ENCODE measurements at places on chromosomes 3 and 15. TPM values are rescaled to one million over a fixed set of nuclear protein-coding genes. Genes with fewer than 3 reads are reported as not detected.

GRCh38 chr3:8325306-8325705 is 176.3 kb upstream of the LMCD1 start:
- no peak overlapping the region for H3K4me3 ChIP-seq
- peaks cover 24% of the 10 kb centered on the region for H3K4me1 ChIP-seq
- no peak overlapping the region for H3K27ac ChIP-seq
- no peak for DNase-seq

DNA sequence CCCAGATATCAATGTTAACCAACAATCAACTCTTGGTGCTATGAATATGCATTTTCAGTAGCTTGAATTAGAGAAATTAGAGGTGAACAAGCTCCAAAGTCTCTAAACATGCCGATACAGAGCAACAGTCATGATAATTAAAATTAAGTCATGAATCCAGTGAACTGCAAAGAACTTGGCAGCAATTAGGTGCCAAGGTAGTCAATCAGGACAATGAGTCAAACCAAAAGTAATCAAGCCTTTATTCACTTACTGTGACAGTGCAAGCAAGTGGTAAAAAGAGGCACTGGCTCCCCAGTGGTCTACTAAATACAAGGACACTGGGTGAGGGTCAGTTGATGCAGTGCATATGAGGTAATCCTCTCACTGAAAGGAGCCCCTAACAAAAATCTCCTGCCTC is 1.8 kb downstream of the ZNF770 start:
- no peak for DNase-seq
- H3K4me1 ChIP-seq: peaks cover 35% of the 10 kb centered on the region
- peak overlapping the region; percentile 97 for H3K4me3 ChIP-seq
- peak overlapping the region; percentile 96 for H3K27ac ChIP-seq
- H3K27me3 ChIP-seq: no peaks in the 10 kb centered on the region

TPRA1 gene
- total RNA-seq: 26.6 TPM

- no peak overlapping the region for H3K27ac ChIP-seq
- no peaks in the 10 kb centered on the region for H3K36me3 ChIP-seq
- no peaks in the 10 kb centered on the region for H3K4me1 ChIP-seq
- no peak overlapping the region for H3K4me3 ChIP-seq
- DNase-seq: no peak
- peaks cover 13% of the 10 kb centered on the region for H3K27me3 ChIP-seq
These were observed 64.6 kb downstream of the RPN1 start for GRCh38 chr3:128585974-128586373.

- DNase-seq: no peak
- no peak overlapping the region for H3K4me3 ChIP-seq
- no peaks in the 10 kb centered on the region for H3K27me3 ChIP-seq
- no peaks in the 10 kb centered on the region for H3K4me1 ChIP-seq
These were observed 30.1 kb downstream of the SCG5 start for GRCh38 chr15:32671339-32672325.

DNA sequence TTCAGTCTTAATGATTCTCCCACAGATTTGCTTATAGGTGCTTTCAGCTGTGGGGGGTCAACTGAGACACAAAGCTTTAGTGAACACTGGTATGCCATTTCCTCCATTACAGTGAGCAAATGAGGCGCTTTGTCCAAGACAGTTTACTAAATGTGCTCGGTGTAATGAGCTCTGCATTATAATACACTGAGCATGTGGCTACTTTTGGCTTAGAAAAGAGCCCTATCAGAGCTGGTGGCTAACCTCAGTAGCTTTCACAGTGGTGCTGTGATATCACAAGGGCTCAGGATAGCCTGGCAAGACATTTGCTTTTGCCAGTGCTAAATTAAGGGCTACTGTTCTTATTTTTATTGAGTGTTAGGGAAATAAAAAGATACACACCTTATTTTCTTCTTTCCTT is 749.7 kb upstream of the ARPP21 start:
- no peaks in the 10 kb centered on the region for H3K27me3 ChIP-seq
- H3K36me3 ChIP-seq: no peaks in the 10 kb centered on the region
- H3K4me1 ChIP-seq: no peaks in the 10 kb centered on the region
- H3K27ac ChIP-seq: no peak overlapping the region

GRCh38 chr3:164194842-164195241 is 883.5 kb downstream of the SI start:
- H3K4me1 ChIP-seq: no peaks in the 10 kb centered on the region
- no peak for DNase-seq
- H3K27ac ChIP-seq: no peak overlapping the region
- H3K4me3 ChIP-seq: no peak overlapping the region

DNA sequence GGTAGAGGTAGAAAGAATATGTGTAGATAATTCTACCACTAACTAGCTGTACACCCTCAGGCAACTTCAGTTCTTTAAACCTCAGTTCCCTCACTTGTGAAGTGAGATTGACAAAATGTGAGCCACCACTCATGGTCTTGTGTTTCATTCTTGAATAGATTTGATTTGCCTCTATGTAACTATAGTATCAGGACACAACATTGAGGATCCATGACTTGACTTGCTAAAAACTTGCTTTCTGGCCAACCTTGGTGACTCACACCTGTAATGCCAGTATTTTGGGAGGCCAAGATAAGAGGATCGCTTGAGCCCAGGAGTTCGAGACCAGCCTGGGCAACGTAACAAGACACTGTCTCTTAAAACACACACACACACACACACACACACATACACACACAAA is 115.8 kb upstream of the FLNB start:
- H3K36me3 ChIP-seq: peaks cover 5% of the 10 kb centered on the region
- no peak overlapping the region for H3K4me3 ChIP-seq
- DNase-seq: no peak
- H3K27me3 ChIP-seq: no peaks in the 10 kb centered on the region

POLR2H gene
- 166 TPM for total RNA-seq

DNA sequence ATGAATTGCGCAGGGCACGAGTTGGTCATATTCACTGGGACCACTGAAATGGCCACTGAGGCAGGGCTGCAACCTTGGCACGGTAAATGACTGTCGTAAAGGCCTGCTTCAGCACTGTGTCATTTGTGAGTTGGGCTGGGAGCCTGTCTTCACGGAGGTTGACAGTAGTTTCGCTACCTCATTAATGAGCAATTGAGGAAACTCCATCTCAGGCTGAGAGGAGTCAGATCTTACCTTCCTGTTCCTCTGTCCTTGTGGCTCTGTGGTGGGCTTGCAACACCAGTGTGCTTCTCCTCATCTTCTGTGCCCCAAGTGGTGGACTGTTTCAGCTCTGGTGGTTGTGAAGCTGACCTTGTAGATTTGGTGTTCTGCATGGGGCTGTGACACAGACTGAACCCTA is 80.1 kb upstream of the EIF1B start:
- H3K36me3 ChIP-seq: peaks cover 2% of the 10 kb centered on the region
- H3K4me1 ChIP-seq: no peaks in the 10 kb centered on the region
- no peak overlapping the region for H3K27ac ChIP-seq
- DNase-seq: no peak
- H3K4me3 ChIP-seq: no peak overlapping the region
- no peaks in the 10 kb centered on the region for H3K27me3 ChIP-seq

- H3K27ac ChIP-seq: no peak overlapping the region
- H3K4me3 ChIP-seq: no peak overlapping the region
- no peaks in the 10 kb centered on the region for H3K27me3 ChIP-seq
- no peak for DNase-seq
- H3K4me1 ChIP-seq: no peaks in the 10 kb centered on the region
- no peaks in the 10 kb centered on the region for H3K36me3 ChIP-seq
These were observed 307.2 kb downstream of the FEZF2 start for GRCh38 chr3:62065985-62066693.

GRCh38 chr3:157226173-157226847 is 66.4 kb upstream of the CCNL1 start:
- H3K36me3 ChIP-seq: no peaks in the 10 kb centered on the region
- peak overlapping the region; percentile 50 for H3K27ac ChIP-seq
- H3K4me1 ChIP-seq: peaks cover 17% of the 10 kb centered on the region
- no peak overlapping the region for H3K4me3 ChIP-seq

- no peak for DNase-seq
- H3K4me3 ChIP-seq: no peak overlapping the region
- H3K4me1 ChIP-seq: no peaks in the 10 kb centered on the region
- no peaks in the 10 kb centered on the region for H3K36me3 ChIP-seq
- peaks cover 7% of the 10 kb centered on the region for H3K27me3 ChIP-seq
These were observed 378.3 kb upstream of the RGMA start for GRCh38 chr15:93467337-93467736.

DNA sequence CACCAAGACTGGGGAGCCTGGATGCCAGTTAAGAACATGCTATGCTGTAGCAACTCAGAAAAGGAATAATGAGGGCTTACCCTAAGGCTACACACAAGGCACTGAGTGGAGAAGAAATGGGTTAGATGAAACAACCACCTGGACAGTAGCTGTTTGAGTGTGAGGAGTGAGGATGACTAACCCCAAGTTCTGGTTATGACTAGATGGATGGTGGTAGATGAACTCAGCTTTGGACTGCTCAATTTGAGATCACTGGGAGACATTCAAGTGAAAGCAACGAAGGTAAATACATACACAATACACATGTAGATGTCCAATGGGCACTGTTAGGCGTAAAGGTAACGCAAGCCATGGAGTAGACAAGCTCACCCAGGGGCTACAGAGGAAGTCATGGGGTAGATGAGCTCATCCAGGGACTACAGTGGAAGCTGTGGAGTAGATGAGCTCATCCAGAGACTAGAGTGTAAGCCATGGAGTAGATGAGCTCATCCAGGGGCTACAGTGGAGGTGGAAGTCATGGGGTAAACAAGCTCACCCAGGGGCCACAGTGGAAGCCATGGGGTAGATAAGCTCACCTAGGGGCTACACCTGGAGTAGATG is 98.3 kb downstream of the ANO10 start:
- no peak overlapping the region for H3K4me3 ChIP-seq
- H3K27ac ChIP-seq: no peak overlapping the region
- DNase-seq: peak; percentile 51
- no peaks in the 10 kb centered on the region for H3K27me3 ChIP-seq
- H3K36me3 ChIP-seq: peaks cover 16% of the 10 kb centered on the region

DNA sequence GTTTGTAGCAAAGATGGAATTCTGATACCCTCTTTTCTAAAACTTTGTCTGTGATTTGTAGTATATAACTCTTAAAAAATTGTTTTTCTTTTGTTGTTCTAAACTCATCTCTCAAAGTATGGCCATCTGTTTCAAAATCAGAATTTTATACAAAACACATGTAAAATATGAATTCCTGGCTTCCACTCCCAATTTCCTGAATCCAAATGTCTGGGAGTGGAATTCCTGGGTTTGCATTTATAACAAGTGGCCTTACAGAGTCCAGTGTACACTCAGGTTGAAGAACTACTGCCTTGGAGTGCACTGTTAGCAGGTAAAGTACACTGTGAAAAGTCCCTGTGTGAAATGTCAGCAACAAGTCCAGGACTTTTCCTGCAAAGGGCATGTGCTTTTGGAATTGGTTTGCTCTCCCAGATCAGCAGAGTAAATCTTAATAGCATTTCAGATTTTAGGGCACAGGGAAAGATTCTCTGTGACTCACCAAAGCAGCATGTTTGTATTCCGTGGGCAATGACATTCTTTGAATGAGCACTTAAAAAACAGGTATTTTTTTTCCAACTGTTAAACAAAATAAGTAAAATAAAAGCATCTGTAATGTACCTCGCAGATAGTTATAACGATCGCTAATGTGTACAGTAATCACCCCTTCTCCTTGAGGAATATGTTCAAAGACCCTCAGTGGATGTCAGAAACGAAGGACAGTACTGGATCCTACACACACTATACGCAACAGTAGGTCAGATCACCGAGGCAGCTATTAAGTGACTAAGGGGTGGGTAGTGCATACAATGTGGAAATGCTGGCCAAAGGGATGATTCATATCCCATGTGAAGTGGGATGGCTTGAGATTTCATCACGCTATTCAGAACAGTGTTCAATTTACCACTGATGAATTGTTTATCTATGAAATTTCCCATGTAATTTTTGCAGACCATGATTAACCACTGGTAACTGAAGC is 2.0 kb upstream of the CLDN16 start:
- H3K4me1 ChIP-seq: no peaks in the 10 kb centered on the region
- no peak overlapping the region for H3K27ac ChIP-seq
- no peak for DNase-seq
- H3K36me3 ChIP-seq: no peaks in the 10 kb centered on the region

DNA sequence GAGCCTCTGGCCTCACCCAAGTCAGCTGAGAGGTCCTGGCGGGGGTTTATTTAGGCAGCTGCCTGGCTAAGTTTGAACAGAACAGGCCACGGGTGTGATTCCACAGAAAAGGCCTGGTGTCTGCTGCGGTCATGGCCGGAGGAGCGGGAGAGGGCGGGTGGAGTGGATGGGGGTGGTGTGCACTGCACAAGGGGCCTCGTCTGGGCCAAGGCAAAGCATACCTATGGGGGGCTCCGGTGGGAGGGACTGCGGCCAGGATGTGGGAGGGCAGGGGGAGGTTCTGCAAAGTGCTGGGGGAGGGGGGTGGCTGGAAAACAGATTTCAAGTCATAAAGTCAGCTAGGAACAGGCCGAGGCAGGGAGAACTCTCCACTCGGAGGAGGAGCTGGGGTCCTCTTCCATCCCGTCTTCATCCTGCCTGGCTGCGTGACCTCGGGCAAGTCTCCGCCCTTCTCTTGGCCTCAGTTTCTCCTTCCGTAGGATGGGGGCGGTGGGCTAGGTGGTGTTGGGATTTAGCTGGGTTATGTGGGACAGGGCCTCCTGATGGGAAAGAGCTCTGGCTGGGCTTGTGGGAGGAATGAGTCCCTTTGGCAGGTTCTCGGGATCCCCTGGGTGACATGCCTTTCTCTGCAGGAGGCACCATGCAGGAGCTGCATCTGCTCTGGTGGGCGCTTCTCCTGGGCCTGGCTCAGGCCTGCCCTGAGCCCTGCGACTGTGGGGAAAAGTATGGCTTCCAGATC is 878 bp downstream of the ISLR start:
- no peaks in the 10 kb centered on the region for H3K36me3 ChIP-seq
- no peak overlapping the region for H3K4me3 ChIP-seq
- no peak overlapping the region for H3K27ac ChIP-seq

DNA sequence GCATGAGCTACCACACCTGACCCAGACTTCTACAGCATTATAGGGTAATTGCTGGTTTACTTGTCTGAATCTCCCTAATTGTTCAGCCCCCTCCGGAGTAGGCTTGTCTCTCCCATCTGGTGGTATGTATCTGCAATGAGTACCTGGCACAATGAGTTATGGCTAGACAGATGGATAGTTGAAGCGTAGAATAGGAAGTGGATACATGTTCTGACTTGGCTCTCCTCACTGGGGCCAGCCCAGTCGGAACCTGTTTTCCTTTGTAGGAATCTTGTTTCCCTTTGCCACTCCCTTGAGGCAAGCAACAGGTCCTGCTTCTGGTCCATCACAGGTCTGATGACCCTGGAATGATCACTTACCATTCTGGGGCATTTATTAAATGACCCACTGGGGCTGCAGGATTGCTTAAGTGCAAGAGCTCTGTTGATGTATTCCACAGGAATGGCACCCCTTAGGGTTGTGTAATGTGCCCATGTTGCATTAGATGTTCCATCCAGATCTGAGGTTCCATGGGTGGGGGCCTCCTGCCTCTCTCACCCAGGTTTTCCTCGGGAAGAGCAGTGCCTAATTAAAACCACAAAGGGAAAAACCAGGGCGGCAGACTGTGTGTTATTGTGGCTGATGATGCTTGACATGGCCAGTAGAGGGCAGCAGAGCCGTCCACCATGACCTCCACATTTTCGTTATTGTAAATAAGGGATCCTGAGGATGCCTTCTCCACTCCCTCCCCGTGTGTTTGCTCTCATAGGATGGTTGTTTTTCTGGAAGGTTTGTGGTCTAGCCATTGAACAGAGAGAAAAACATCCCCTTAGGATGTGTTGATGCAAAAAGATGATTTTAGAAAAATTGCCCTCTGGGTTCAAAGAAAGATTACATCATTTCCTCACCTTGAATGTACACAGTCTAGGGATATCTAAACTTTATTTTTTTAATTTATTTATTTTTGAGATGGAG is 58.0 kb downstream of the CMTM8 start:
- H3K27ac ChIP-seq: peak overlapping the region; percentile 55
- H3K36me3 ChIP-seq: no peaks in the 10 kb centered on the region
- H3K4me3 ChIP-seq: no peak overlapping the region
- peaks cover 16% of the 10 kb centered on the region for H3K4me1 ChIP-seq
- DNase-seq: peak; percentile 72

Data from activated CD8-positive, alpha-beta T cell treated with anti-CD3 and anti-CD28 coated beads for 36 hours (primary cell).